ENCODE measurements at places on chromosomes 5 and 9.
A peak's percentile ranks its signal among the peaks of the same experiment; 100 is the strongest.

DNA sequence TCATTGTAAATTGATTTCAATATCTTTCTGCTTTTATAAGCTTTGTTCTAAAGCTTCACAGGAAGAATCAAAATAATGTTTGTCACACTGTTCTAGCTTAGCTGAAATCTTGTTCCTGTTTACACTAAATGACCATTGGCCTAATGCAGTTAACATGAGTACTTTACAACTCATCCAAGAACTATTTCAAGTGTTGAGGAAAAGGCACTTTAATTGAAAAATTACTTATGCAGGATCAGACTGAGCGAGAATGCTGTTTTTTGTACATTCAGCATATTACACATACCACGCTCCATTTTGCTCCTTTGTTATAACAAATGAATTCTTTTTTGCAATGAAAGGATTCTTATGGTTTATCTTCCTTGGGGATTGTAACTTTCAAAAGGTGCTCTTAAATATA, 22.4 kb upstream of the SMIM15 start:
- DNase-seq = peak; percentile 54

GRCh38 chr5:138369706-138370105, 17.2 kb downstream of the KDM3B start:
- DNase-seq = no peak

GRCh38 chr9:108095496-108095895, 605.9 kb upstream of the KLF4 start:
- DNase-seq = no peak

- no peak for DNase-seq
These were observed 34.8 kb downstream of the ZNF131 start for GRCh38 chr5:43155394-43156096.

DNA sequence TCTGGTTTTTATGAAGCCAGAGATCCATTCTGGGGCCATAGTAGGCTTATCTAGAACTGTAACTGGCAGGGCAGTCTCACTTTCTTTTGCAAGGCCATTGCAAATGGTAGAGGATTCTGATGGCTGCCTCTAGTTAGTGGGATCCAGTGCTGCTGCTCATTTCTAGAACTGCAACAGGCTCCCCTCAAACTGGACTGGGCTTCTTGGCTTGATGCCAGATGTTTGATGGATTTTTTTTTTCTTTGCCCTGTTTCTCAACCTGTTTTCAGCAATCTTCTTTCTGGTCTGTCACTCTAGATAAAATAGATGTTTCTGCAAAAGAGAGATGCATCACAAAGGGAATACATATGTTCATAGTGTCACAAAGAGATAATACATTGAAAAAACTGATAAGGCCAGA, 11.9 kb downstream of the CARTPT start:
- DNase-seq = no peak

GRCh38 chr5:110288766-110289511, 437.5 kb downstream of the TMEM232 start:
- no peak for DNase-seq

- no peak for DNase-seq
These were observed 22.2 kb upstream of the TUSC1 start for GRCh38 chr9:25700430-25700829.

DNA sequence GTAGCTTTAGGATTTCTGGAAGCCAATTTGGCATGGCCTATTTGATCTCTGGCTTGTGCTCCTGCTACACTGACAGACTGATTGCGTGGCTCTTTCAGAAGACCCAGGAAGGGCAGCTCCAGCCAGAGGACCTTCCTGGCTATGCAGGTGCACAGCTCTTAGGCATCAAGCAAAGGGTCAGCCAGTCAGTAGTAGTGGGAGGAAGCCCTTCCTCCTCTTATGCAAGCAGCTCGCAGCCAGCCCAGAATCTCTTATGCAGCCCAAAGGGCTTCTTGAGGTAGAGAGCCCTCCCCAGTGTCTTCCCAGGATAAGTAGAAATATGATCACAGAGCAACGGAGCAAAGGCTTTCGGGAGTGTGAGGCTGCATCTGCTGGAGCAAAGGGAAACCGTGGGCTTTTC, 43.2 kb downstream of the SLC36A1 start:
- DNase-seq = no peak

DNA sequence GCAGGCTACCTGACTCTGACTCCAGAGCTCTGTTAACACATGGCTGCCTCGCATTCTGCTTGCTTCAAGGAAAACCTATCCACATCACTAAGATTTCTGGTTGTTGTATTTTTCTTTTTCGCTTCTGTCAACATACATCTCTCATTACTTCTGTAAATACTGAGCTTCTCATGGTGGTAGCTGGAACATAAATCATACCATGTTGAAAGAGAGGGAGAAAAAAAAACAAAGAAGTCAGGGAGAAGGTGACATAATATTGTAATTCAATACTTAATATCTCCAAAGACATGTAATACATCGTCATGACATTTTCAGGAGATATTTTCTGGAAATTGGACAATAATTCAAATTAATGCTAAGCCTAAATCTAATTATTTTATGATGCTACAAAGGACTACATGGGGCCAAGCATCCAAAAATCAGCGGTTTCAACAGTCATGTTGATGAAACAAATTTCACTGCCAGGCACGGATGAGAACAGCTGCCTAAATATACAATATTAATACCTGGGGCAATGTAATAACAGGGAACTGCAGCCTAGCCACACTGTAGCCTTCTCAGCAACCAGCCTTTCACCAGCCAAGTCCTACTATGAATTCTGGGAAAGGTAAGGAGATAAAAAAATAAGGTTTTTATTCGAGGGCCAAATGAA, 332.0 kb downstream of the TRIM32 start:
- DNase-seq = no peak

DNA sequence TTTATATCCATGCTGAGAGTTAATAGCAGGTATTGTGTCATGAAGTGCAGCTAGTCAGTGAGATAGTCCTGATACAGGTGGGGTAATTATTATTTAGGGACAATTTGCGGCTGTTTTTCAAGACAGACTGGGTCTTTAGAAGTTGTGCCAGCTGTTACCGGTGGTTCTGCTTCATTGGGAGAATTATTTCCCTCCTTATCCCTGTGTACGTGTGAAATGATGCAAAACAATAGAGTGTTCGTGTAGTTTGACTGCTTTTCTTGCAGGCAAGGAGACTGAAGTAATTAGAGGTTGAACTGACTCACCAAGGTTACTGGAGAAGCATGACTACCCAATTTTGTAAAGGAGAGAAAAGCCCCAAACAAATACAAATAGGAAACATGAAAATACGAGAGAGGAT, 101.7 kb downstream of the ARRDC3 start:
- DNase-seq = peak; percentile 100

DNA sequence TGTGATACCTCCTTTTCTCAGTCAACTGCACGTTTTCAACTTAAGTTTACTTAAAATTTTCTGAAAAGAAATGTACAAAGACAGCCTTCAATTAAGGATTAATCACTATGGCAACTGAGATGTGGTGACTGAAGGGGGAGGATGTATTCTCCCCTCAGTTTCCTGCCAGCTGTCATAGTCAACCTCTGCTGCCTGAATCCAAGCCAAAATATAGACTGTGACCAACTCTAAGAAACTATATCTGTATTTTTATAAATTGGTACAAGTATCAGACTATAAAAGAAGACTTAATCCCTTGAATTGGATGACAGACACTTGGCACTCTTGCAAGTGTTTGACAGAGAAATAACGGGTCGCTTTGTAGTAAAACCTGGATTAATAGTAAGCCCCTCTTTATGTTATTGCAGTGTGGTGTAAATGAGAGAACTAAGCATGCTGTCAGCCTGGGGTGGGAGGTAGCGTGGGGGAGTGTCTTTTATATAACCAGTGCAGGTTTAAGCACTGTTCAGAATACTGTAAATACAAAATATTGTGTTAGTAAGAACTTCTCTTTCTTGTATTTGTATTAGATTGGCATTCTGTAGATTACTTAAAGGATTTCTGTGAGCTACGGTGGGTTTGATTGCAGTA, 106.4 kb downstream of the ERCC6L2 start:
- DNase-seq = no peak

- DNase-seq = no peak
These were observed 16.1 kb upstream of the TMED7 start for GRCh38 chr5:115641948-115642347.

DNA sequence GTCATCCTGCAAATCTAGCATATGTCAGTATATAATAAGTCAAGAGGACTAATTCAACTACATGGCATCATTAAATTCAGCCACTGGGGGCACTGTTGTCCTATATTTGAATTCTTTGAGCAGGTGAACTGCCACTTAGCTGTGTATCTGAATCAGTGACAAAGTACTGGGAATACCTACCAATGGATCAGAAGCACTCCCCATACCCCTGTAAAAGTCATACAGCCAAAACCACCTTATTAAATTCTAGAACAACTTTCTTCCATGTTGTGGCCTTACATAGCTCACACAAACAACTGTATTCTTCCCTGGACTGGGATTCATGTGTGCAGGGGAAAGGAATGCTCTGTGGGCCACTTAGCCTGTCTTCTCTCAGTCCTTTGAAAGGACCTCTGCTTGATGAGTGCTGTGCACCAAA, 57.4 kb upstream of the PLPP6 start:
- DNase-seq = peak; percentile 68

DNA sequence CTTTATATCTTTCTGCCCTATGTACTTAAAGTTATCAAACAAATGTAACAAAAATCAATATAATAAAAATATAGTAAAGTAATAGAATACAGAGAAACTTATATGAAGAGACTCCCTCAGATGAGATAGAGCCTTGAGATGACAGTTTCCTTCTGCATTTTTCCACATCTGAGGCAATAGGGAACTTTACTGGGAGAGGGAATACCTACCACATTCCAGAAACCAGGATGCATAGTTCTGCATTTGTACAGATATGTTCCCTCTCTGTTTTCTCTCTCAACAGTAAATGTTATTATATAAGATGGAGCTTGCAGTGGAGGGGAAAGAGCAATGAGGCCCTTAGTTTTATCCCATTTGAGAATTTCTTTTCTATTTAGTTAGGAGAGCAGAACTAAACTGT, 109.6 kb upstream of the KCNN2 start:
- no peak for DNase-seq

DNA sequence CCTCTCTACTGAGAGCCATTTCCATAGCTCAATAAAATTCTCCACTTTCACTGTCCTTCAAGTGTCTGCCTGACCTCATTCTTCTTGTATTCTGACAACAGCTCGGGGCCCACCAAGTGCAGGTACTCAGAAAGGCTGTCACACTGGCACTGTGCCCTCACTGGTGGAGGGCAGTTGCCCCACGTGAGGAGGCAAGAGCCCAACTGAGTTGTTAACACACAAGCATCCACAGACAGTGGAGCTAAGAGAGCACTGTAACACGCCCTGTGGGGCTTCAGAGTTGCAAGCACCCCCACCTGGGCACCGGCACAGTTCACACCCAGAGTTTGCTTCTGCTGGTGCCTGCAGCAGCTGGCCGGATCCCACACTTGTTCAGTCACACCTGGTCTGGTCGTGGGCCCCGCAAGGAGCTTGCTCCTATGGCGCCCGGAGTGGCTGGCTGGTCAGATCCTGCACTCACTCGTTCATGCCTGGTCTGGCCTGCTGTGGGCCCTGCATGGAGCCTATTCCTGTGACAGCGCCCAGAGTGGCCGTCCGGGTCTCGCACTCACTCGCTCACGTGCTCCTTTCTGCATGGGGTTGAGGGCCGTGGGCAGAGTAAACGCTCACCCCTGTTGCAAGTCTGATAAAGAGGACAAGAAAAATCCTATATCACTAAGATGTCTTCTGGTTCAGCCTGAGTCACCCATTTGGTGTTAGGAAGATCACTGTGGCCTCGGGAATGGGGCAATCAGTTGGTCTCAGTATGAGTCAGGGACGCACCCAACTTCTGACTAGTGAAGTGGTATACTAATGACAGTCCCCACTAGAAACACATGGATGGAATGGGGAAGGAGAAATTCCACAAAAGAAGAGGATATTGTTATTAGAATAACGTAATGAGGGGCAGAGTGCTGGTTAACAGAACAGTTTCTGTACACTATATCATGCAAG, 87.0 kb upstream of the CCNH start:
- DNase-seq = no peak

- DNase-seq = peak; percentile 42
These were observed 79.8 kb downstream of the CFAP95 start for GRCh38 chr9:69900406-69900805.

GRCh38 chr5:73222173-73222572, 49.2 kb downstream of the TMEM174 start:
- DNase-seq = no peak

- no peak for DNase-seq
These were observed 21.8 kb downstream of the IL9 start for GRCh38 chr5:135873831-135874230.

DNA sequence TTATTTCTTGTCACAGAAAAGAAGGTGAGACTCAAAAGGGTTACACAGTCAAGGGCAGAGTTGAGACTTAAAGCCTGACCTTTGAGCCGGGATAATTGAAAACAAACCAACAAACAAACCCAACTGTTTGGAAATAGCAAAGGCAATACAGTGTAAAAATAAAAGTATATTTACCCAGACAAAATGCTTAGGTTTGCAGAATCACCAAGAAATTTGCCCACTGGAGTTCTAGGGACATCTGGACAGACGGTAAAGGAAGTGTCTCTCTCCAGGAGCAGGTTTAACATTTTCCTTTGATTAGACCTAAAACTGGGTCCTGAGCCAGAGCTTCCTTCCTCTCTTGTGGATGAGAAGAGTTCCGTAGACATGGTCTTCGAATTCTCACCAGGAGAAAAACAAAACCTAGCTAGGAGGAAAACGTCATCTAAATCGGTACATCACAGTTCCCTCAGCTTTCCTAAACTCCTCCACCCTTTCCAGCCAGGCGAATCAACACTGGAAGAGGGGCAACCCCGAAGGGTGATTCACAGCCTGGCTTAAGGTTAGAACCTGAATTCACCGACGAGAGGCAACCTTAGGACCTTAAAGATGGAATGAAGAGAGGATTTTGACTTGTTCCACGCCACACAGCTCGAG, 673 bp downstream of the CDC25C start:
- peak; percentile 26 for DNase-seq

- no peak for DNase-seq
These were observed 124.1 kb downstream of the C9orf152 start for GRCh38 chr9:110083866-110084265.

GRCh38 chr9:33332011-33332410, 41.7 kb downstream of the NFX1 start:
- no peak for DNase-seq

DNA sequence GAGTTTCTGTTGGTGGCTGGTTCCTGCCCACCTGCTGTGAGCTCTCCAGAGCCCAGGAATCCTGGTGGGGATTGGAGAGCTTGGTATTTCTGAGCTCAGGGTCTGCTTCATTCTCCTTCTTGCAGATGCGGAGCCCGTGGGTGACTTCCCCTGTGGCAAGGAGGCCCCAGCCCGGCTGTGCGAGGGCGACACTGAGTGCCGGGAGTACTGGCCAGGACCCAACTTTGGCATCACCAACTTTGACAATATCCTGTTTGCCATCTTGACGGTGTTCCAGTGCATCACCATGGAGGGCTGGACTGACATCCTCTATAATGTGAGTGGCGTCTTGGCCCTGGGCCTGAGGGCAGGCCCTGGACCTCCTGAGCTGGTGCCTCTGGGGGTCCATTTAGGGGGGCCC, 39.5 kb downstream of the CACNA1B start:
- DNase-seq = no peak

DNA sequence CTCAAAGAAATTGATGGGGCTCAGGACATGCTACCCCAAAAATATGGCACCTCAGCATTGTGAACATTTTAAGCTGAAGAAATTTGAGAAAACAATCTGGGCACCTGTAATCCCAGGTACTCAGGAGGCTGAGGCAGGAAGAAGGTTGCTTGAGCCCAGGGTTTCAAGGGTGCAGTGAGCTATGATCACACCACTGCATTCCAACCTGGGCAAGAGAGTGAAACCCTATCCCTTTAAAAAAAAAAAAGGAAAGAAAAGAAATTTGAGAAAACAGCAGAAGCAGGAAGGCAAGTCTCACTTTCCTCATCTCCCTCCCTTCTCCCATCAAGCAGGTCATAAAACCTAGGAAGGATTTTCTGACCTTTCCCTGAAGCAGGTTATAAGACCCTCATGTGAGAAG, 23.6 kb downstream of the TPD52L3 start:
- DNase-seq = no peak

Data from renal cortical epithelial cell (primary cell).